ENCODE measurements at places on chromosomes 3 and 15.

- DNase-seq = no peak
These were observed 49.6 kb downstream of the SLMAP start for GRCh38 chr3:57805674-57806073.

GRCh38 chr3:481680-482079, 285.1 kb downstream of the CHL1 start:
- no peak for DNase-seq

- DNase-seq = no peak
These were observed 58.5 kb upstream of the CTSH start for GRCh38 chr15:79003301-79003700.

- no peak for DNase-seq
These were observed 450.8 kb upstream of the NAALADL2 start for GRCh38 chr3:174408310-174408709.

GRCh38 chr3:63661242-63661641, 8.8 kb downstream of the SNTN start:
- DNase-seq = no peak

DNA sequence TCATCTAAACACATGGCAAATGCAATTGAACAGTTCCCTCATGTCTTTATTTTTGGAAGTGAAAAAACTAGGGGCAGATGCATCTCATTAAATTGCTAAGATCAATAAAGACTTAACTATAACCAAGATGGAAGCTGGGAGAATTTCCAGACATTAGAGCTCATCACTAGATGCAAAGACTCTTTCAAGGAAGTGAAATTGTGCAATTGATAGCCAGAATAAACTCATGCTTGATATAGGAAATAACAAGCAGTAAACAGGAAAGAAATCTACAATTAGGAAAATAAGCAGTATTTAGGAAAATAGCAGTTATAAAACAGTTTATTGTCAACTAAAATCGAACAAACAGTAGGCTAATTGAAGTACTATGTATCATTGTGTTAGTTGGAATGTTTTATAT, 8.8 kb upstream of the ANKUB1 start:
- no peak for DNase-seq

GRCh38 chr3:67715971-67716370, 61.6 kb upstream of the SUCLG2 start:
- DNase-seq = no peak

- no peak for DNase-seq
These were observed 53.5 kb upstream of the MYZAP start for GRCh38 chr15:57538265-57538529.

GRCh38 chr3:128445357-128445756, 21.3 kb downstream of the DNAJB8 start:
- DNase-seq = no peak

GRCh38 chr15:28086175-28086703, 12.9 kb downstream of the OCA2 start:
- DNase-seq = no peak

GRCh38 chr15:45714590-45715488, 80.0 kb downstream of the SQOR start:
- no peak for DNase-seq

GRCh38 chr3:102174312-102174712, 260.5 kb upstream of the ZPLD1 start:
- DNase-seq = no peak

DNA sequence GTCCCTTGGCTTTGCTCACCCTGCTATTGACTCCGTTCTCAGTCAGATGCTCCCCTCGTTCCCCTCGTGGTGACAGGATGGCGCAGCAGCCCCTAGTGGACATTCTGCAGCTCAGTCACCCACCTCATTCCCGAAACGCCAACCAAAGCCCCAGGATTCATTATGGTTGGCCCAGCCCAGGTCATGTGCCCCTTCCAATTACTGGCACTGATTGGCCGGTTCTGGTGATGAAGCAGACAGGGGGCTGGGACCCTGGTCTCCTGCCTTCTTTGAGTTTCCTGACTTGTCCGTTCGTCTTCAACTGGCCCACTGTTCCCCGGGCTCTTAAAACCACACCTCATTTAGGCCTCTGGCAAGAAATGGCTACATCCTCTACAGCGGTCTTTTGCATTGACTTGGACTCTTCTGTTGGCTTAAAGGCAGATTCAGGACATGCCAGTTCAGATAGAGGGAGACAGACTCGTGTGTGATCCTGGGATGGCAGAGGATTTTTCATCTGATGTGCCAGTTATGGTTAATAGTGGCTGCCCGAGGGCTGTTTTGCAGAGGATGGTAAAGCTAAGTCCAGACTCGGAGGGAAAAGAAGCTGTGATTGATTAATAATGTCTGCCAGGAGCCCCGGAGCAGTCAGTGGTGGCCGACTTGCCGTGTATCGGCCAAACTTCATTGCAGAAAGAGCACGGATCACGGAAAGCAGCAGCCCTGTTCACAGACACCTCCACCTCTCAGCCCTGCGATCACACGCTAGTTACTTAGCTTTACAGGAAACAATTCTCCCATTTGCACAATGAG, 37.8 kb downstream of the LSM3 start:
- DNase-seq = no peak

- DNase-seq = no peak
These were observed 6.1 kb downstream of the MINDY4B start for GRCh38 chr3:150899141-150899540.

GRCh38 chr3:87272718-87273341, 3.6 kb downstream of the POU1F1 start:
- no peak for DNase-seq

DNA sequence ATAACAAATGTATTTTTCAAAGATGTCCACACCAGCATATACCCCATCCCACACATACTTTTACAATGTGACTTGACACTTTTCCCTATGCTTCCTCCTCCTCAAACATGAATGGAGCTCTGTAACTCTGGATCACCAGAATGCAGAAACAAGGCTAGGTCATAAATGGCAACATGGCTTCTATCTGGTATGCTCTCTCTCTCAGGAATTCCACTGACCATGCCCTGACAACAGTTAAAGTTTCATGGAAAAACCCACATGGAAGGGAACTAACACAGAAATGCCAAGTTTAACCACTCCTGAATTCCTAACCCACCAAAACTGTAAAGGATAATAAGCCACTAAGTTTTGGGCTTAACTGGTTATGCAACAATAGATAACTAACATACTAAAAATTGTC, 19.9 kb downstream of the MYO9A start:
- DNase-seq = no peak

DNA sequence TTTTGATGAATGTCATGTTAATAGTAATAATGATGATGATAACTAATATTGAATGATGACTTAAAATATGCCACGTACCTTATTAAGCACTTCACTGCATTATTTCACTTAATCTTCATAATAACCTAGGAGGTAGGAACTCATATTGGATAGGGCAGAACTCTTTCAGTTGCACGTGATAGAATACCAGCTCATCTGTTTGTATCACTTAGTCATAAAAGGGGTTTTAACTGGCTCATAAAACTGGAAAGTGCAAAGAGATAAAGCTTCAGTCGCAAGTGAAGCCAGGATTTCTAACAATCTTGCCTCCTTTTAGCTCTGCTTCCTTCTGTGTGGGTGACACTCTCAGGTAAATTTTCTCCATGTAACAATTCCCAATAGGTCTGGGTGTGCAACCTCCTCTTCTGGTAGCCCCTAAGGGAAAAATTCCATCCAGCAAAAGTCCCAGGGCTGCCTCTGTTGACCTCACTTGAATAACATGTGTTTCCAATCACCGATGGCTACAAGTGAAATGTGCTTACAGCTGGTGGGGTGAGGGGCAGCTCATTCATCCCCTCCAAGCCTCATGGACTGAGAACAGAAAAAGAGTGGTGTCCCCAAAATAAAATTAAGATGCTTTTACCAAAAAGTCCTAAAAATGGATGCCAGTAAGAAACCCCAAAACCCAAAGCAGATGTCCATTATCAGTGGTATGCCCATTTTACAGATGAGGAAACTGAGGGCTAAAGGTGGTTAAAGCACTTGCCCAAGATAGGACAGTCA, 9.3 kb downstream of the GXYLT2 start:
- DNase-seq = no peak

DNA sequence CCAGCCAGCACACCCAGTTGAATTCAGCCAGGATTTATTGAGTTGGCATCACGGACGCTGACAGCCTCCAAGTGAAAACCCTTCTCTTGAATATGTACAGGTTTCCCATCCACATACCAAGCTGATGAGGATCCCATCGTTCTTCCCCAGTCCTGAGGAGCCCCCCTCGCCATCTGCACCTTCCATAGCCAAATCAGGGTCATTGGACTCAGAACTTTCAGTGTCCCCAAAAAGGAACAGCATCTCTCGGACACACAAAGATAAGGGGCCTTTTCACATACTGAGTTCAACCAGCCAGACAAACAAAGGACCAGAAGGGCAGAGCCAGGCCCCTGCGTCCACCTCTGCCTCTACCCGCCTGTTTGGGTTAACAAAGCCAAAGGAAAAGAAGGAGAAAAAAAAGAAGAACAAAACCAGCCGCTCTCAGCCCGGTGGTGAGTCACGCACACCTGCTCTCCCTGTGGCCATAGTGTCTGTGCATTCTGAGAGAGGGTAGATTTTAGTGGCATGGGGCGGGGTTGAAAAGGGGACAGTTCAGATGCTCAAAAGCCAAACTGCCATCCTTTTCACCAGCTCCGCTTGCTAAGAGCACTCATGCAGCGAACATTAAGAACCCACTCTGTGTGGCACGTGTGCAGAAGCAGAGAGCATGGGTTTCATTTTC, 51.2 kb downstream of the KLHL25 start:
- no peak for DNase-seq

DNA sequence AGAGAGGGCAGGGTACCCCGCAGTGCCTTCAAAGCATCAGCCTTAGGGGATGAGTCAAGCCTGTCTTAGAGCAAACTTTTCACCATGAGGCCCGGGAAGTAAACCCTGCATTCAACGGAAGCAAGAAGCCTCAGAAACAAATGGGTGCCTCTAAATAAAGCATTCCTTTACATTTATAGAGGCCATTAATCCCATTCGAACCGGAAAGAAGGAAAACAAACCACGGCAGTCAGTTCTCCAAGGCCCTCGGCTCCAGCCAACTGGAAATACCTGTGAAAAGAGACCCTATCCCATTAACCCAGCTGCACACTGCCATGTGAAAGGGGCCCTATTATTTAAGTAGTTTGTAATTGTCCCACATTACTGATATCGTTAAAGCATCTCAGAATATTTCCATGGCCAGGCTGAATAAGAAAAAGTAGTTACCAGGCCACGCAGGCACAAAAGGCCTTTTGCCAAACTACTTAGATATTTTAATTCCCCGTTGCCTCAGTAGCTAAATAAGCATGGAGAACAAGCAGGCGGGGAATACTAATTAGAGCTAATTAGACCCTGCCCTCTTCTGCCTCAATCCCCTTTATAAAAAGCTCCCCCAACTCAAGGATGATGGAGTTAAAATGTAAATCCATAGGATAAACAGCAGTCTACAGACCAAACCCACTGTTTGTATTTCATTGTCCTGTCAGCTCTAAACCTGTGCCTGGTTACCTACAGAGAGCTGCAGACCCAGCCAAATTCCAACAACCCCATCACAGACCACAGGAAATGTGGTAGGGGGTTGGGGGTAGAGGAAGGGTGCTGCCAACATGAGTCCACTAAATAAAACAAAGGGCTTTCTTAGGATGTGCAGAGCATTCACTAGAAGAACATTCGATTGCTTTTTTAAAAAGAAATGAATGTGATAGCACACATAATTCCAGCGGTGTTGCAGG, 4.1 kb downstream of the ITGB5 start:
- no peak for DNase-seq

GRCh38 chr3:24096271-24096670, 151.2 kb downstream of the NR1D2 start:
- DNase-seq = no peak

GRCh38 chr3:109784285-109784684, 446.9 kb upstream of the DPPA4 start:
- no peak for DNase-seq

- DNase-seq = no peak
These were observed 756 bp upstream of the CAMK2N2 start for GRCh38 chr3:184261854-184262763.

- no peak for DNase-seq
These were observed 581.3 kb downstream of the UNC13C start for GRCh38 chr15:54559405-54560069.

DNA sequence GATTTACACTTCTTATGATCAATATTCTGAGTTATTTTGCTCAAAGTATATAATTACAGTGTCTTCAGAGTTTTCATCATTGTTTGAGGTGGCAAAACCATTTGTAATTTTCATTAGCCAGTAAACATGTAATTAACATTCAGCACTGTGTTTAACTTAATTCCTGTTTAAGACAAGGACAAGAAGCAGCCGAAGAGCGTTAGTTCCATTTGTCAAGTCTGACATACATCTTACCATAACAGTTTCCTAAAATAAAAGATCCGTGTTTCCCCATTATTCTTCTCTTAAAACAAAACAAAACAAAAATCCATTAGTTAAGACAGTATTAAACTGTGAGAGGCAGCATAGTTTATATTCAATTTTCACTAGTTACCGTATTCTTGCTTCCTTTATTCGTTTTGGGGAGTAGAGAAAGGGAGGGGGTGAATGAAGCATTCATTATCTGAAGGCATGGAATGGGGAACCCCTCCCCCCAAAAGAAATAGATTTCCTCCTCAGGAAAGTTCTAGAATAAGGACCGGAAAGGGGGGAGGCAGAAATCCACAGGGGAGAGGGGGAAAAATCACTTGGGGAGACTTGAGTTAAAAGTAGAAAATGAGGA, 5.5 kb upstream of the NR2F2 start:
- no peak for DNase-seq

- peak; percentile 49 for DNase-seq
These were observed at the start of gene PHLDB2 for GRCh38 chr3:111859061-111859973. TSS of gene PHLDB2 (plus strand) at chr3:111859265. CDS start at chr3:111884078, 24,813 bp downstream.

DNA sequence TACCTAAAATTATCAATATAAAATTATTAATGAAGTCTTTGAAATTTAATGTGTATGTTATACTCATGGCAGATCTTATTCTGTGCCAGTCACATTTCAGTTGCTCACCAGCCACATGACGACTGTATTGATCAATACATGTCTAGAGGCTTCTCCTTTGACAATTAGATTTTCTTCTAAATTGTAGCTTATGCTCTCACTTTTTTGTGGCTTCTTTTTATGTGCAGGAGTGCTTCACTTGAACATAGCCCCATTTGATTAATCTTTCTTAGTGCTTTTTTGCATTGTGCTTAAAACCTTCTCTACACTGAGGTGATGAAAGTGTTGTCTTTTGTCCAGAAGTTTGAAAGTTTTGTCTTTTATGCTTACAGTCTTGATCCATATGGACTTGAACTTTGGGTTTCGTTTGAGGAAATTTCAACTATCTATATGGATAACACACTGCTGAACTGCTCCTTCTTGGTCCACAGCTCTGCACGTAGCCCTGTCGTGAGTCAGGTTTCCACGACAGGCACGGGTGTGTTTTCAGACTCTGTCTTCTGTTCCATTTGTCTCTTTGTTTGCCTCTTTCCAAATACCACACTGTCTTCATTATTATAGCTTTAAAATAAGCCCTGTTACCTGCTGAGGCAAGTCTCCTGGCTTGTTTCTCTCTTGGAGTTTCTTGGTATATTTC, 393.9 kb upstream of the CFAP20DC start:
- DNase-seq = no peak

GRCh38 chr15:67066041-67066958, 898 bp downstream of the SMAD3 start:
- no peak for DNase-seq

- DNase-seq = no peak
These were observed 7.5 kb downstream of the ADPRH start for GRCh38 chr3:119586733-119587172.
